ENCODE measurements at places on chromosomes 11 and 22. TPM values are rescaled to one million over a fixed set of nuclear protein-coding genes. Genes with fewer than 3 reads are reported as not detected.

The RFPL1 gene
- not detected for total RNA-seq

The C11orf98 gene
- total RNA-seq: 302 TPM

The CSTPP1 gene
- total RNA-seq: 15.2 TPM

The KDM4D gene
- total RNA-seq: 2.7 TPM

The ZMAT5 gene
- 24.2 TPM for total RNA-seq

The TMEM135 gene
- total RNA-seq: 14.0 TPM

The SLC37A2 gene
- 9.0 TPM for total RNA-seq

The SYTL2 gene
- 57.1 TPM for total RNA-seq

The DRD4 gene
- 0.11 TPM for total RNA-seq

The RAB3IL1 gene
- 6.6 TPM for total RNA-seq

The OR2AG2 gene
- not detected for total RNA-seq

All from PC-3 (cell line).